ENCODE measurements at places on chromosomes 13 and 19. TPM values are rescaled to one million over a fixed set of nuclear protein-coding genes. Genes with fewer than 3 reads are reported as not detected.

DNA sequence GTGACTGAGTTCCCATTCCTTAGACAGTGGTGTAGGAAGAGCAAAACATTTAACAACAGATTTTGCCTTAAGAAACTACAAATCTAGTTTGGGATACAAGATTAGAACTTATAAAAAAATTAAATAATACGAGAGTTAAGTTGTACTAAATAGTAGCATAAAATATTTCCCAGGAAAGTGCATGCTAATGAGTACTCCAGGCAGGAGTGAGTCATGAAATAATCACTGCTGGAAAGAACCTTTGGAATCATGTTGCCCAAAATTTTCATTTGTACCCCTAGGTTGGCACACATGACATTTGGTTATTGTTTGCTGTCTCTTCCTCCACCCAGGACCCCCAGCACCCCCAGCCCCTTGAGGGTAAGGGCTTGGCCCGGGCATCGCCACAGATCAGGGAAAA lies 26.3 kb upstream of the KL start:
- no peaks in the 10 kb centered on the region for H3K27me3 ChIP-seq
- no peak overlapping the region for H3K27ac ChIP-seq
- H3K4me1 ChIP-seq: no peaks in the 10 kb centered on the region
- no peak overlapping the region for H3K4me3 ChIP-seq
- H3K36me3 ChIP-seq: no peaks in the 10 kb centered on the region
- DNase-seq: no peak

- H3K27ac ChIP-seq: no peak overlapping the region
- no peak overlapping the region for H3K4me3 ChIP-seq
- no peaks in the 10 kb centered on the region for H3K4me1 ChIP-seq
- no peaks in the 10 kb centered on the region for H3K36me3 ChIP-seq
Observed at GRCh38 chr13:70755456-70755855, 647.2 kb upstream of the KLHL1 start.

The PSG11 gene
- polyA plus RNA-seq: not detected

The KLK4 gene
- 0.19 TPM for polyA plus RNA-seq

DNA sequence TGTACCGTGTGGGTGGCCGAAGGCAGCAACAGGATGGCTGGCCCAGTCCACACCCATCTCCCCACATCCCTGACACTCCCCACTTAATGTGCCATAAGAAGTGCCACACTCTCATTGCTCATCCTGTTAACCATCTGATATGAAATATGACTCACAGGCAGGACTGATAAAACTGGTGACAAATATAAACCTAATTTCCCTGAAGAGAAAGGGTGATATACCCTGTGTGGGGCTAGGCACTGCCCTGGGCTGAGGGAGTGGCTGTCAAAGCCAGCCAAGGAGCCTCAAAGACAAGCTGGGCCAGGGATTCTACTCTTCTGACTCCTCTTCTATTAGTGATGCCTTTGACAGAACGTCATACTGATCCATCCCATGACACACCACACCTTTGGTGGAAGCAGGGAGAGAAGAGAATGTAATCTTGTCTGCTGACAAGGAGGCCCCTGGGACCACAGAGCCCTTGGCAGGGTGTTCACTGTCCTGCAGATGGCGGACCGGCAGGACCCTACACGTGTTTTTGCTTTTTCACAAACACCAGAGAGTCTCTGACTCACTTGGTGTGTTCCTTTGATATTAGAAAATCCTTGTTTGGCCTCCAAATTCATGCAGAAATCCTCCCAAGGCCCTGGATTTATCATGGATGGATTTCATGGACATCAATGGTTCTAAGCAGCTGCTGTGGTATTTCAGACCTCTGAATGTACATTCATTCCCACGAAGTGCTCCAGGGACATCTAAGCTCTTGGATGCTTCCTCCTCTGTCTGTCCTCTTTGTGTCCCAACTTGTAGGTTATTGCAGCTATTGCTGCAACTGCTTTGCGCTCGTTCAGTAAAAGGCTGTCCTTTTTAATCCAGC lies 98.0 kb upstream of the WASF3 start:
- H3K4me3 ChIP-seq: no peak overlapping the region
- H3K36me3 ChIP-seq: no peaks in the 10 kb centered on the region
- no peaks in the 10 kb centered on the region for H3K27me3 ChIP-seq
- no peak overlapping the region for H3K27ac ChIP-seq
- no peaks in the 10 kb centered on the region for H3K4me1 ChIP-seq
- DNase-seq: no peak

GRCh38 chr19:32053376-32053775 lies 292.0 kb upstream of the ZNF507 start:
- H3K4me1 ChIP-seq: no peaks in the 10 kb centered on the region
- H3K4me3 ChIP-seq: no peak overlapping the region
- no peaks in the 10 kb centered on the region for H3K27me3 ChIP-seq
- no peak overlapping the region for H3K27ac ChIP-seq
- H3K36me3 ChIP-seq: no peaks in the 10 kb centered on the region

GRCh38 chr13:112587212-112587763 lies 665 bp downstream of the TUBGCP3 start:
- peak overlapping the region; percentile 95 for H3K27ac ChIP-seq
- no peaks in the 10 kb centered on the region for H3K27me3 ChIP-seq
- peak; percentile 93 for DNase-seq
- peaks cover 57% of the 10 kb centered on the region for H3K4me1 ChIP-seq
- H3K36me3 ChIP-seq: no peaks in the 10 kb centered on the region

- no peak overlapping the region for H3K4me3 ChIP-seq
- DNase-seq: no peak
- H3K27me3 ChIP-seq: no peaks in the 10 kb centered on the region
- no peaks in the 10 kb centered on the region for H3K4me1 ChIP-seq
- no peaks in the 10 kb centered on the region for H3K36me3 ChIP-seq
Observed at GRCh38 chr19:43511324-43511723, 6.8 kb upstream of the PHLDB3 start.

The CYP2A6 gene
- not detected for polyA plus RNA-seq

DNA sequence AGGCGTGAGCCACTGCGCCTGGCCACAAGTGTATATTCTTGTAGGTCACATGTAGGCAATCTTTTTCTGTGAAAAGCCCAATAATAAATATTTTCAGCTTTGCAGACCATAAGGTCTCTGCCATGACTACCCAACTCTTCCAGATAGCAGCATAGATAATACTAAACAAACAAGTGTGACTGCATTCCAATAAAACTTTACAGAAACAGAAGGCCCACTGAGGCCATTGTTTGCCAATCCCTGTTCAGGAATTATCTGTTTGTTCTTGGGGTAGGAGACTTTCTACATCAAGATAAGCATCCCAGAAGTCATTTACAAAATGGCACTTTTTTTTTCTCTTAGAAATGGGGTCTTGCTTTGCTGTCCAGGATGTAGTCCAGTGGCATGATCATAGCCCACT lies 2.8 kb upstream of the ZNF329 start:
- H3K36me3 ChIP-seq: no peaks in the 10 kb centered on the region
- no peak overlapping the region for H3K27ac ChIP-seq
- no peak for DNase-seq
- no peaks in the 10 kb centered on the region for H3K27me3 ChIP-seq
- peaks cover 43% of the 10 kb centered on the region for H3K4me1 ChIP-seq
- no peak overlapping the region for H3K4me3 ChIP-seq

DNA sequence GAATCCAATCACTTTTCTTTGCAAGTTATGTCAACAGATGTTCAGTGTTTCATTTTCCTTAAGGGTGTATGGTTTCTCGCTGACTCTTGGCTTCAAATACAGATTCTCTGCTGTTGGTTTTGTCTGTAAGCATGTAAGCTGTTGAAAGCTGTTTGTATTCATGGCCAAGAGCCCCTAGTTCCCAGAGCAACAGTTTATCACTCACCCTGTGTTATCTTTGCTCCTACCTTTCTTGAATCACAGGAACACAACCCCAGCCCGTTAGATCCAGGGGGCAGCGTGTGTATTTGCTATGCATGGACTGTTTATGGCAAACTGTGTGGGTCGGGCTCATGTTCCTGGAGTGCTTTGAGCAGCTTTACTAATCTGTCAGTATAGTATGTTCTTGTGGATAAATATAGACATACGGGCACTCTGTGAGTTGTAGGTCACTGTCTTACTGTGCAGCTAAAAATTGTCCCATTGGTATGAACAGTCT lies 28.9 kb downstream of the FRY start:
- DNase-seq: no peak
- no peak overlapping the region for H3K4me3 ChIP-seq
- H3K4me1 ChIP-seq: no peaks in the 10 kb centered on the region
- no peaks in the 10 kb centered on the region for H3K27me3 ChIP-seq
- no peaks in the 10 kb centered on the region for H3K36me3 ChIP-seq

DNA sequence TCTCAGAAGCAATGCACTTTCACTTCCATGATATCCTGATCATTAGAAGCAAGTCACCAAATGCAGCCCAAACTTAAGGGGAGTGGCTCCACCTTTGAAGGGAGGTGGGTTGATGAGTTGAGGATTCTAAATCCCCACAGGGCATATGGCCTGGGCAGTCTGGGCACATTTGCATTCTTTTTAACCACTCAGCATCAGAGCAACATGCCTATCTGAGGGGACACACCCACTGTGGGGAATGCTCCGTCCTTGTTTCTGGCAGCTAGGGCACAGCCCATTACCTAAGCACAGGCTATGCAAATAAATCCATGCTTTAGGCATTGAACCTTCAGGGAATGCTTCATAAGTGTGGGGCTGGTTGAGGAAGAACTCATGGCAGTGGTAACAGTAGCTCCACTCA lies 12.3 kb upstream of the SACS start:
- no peak for DNase-seq
- no peak overlapping the region for H3K27ac ChIP-seq
- H3K27me3 ChIP-seq: no peaks in the 10 kb centered on the region
- no peak overlapping the region for H3K4me3 ChIP-seq
- H3K36me3 ChIP-seq: no peaks in the 10 kb centered on the region
- H3K4me1 ChIP-seq: no peaks in the 10 kb centered on the region

DNA sequence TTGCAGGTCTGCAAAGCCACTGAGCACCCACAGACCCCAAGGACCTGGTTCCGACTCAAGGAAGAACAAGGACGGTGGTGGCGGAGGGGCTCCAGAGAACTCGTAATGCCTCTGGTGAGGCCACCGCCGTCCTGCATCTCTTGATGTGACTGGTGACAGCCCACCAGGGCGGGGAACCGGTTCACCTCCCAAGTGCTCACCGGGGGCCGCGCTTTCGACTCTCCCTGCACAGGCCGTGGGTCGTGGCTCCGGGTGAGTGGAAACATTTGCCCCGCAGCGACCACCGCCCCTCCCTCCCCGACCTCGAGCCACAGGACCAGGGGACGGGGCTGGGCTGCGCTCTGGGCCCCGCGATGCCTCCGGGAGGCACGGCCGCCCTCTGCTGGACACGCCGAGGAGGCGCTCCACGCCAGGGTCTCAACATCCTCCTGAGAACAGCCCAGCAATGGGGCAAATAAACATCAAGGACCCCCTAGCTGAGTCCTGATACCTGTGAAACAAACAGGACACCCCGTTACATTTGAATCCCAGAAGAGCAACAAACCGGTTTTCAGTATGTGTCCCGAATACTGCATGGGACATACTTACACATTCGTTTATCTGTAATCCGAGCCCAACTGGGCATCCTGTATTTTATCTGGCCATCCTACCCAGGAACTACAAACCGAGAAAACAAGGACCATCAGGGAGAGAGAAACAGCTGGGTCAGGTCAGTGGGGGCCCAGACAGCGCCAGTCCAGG lies 3.9 kb upstream of the PLPP2 start:
- no peaks in the 10 kb centered on the region for H3K36me3 ChIP-seq
- H3K4me3 ChIP-seq: peak overlapping the region; percentile 12
- peak overlapping the region; percentile 69 for H3K27ac ChIP-seq
- DNase-seq: no peak
- H3K27me3 ChIP-seq: peaks cover 45% of the 10 kb centered on the region

DNA sequence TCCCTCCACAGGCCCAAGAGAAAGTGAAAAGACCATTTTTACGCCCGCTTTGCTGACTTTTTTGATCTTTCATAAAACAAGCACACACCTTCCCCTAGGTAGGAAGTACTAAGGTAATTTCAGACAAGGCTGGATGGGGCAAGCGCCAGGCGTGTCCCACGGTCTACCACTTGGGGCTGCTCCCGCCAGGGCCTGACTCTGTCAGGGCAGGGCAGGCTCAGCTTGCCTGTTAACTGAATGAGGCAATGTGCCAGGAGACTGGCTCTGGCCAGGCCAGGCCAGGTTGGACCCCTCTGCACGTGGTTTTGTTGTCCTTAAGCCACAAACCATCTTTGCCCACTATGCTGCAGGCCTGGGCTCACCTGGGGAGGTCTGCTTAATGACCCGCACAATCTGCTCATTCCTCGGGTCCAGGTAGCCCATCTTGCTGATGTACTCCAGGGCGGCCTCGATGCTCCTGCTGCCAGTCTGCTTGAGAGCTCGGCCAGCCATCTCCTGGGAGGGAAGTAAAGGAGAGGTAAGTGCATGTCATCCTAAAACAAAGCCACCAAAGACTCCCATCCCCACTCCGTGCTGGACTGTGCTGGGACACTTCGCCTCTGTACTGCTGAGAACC lies 70.4 kb downstream of the LATS2 start:
- DNase-seq: no peak
- H3K27ac ChIP-seq: no peak overlapping the region
- H3K36me3 ChIP-seq: peaks cover 28% of the 10 kb centered on the region
- no peak overlapping the region for H3K4me3 ChIP-seq
- H3K4me1 ChIP-seq: no peaks in the 10 kb centered on the region
- no peaks in the 10 kb centered on the region for H3K27me3 ChIP-seq

The UGGT2 gene
- polyA plus RNA-seq: 2.6 TPM

The TEAD2 gene
- polyA plus RNA-seq: 5.8 TPM

DNA sequence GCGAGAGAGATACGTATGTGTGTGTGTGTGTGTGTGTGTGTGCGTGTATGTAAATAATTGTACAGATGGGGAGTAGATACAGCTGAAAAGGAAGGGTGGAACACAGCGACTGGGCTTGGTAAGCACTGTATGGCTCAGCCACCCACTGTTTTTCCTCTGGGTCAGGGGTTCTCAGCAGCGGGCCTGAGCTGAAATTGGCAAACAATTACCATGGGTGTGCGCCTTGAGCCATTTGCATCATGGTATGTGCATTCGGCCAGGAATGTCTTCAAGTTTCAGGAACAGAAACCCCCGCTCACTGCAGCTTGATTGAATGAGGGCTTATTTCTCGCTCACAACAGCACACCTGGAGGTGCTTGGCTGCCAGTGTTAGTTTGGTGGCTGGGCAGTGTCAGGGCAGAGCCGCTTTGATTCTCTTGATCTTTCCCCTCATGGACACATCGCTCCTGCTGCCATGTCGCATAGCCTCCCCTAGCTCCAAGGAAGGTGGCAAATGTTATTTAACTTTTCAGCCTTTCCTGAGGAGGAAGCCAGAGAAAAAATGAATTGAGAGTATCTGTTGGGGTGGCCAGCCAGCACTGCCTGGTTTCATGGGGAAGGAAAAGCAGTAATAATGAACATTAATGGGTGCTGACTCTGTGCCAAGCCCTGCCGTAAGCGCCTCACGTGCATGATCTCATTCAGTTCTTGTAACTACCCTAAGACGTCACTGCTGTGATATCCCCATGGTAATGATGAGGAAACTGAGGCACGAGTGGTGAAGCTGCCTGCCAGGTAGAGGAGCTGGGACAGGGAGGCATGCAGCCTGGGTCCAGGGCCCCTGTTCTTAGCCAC lies 126.9 kb downstream of the SIPA1L3 start:
- peaks cover 13% of the 10 kb centered on the region for H3K4me1 ChIP-seq
- H3K36me3 ChIP-seq: no peaks in the 10 kb centered on the region
- H3K27ac ChIP-seq: peak overlapping the region; percentile 76

The REXO1 gene
- 52.3 TPM for polyA plus RNA-seq

GRCh38 chr13:98490195-98490836 lies 86.6 kb downstream of the STK24 start:
- no peak overlapping the region for H3K4me3 ChIP-seq
- H3K27ac ChIP-seq: peak overlapping the region; percentile 38
- H3K4me1 ChIP-seq: peaks cover 96% of the 10 kb centered on the region
- no peak for DNase-seq
- no peaks in the 10 kb centered on the region for H3K27me3 ChIP-seq

The VPS36 gene
- 18.3 TPM for polyA plus RNA-seq
